Tongue (tissue), 3 donors: ENCODE measurements at places on chromosomes 13 and 19. TPM values are rescaled to one million over a fixed set of nuclear protein-coding genes. Genes with fewer than 3 reads are reported as not detected.
A peak's percentile ranks its signal among the peaks of the same experiment; 100 is the strongest.

DNA sequence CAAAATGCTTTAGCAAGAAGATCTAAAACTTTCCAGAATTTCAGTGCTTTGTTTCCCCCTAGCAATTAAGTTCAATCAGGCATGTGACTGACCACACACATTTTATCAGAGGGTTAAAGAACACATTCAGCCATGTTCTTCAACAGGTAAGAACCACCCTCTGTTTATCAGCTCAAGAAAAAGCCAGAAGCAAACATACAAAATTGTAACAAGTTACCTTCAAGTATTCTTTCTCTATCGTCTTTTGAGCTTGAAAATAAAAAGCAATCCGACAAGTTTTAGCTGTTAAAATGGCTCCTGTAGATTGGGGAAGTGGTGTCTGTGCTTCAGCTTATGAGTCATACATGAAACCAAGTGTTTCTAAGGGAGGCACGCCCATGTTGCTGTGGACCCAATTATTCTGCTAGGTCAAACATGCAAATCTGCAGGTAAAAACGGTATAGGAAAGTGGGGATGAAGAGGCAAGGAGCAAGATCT is at the start of gene ELF1:
ELF1 (minus strand) TSS at position 306 of the 477 bp plus-strand sequence. CDS start 37,262 bp downstream, outside the sequence.
- peak; percentile 54 for DNase-seq

DNA sequence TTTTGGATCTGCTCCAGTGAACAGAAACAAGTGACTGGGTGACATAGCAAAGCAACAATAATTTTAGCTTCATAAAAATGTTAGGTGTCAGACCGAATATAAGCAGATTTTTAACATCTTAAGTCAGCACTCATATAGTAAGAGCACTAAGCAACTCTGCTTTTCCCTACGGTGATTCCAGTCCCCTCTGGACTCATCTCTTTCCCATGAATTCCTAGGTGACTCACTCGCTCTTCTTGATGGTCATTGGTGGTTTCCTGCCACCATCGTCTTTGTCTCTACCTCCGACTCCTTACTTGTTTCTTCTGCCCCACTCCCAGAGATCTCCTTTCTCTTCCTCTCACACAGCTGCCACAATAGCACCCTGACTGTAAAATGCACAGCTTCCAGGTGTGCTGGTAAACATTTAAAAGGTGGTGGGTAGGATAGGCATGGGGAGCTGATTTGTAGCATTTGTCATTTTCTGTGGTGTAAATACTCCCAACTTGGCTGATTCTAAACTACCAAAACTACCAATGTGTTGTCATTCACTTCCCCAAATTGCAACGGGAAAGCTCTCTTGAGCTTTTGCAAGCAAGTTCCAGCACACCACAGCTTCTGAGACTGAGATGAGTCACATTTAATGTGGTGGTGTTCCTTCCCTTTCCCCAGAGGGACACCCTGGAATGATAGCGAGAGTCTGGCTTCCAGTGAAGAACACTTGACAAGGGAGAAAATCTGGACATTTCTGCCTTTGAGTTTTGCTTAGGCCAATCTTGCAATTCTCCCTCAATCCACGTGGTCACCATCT is 42.8 kb upstream of the CLDN10 start:
- DNase-seq = no peak

Gene ATXN8OS
- not detected for total RNA-seq

DNA sequence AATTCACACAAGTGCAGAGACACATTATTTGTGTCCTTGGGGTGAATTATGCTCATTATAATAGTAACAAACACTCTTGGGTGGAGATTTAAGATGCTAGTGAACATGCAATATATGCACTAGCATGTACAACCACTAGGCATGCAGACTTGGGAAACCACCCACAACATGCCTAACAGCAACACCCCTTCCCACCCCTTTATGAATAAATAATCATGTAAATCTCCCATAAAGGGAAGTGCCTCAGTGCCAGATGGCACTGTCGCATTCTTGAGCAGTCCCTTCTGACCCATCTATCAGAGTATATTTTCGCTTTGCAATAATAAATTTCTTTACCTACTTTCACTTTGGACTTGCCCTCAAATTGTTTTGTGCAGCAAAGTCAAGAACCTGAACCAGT is 1362.2 kb downstream of the OLFM4 start:
- no peak for DNase-seq

Gene ZNF43
- total RNA-seq = 13.0 TPM

DNA sequence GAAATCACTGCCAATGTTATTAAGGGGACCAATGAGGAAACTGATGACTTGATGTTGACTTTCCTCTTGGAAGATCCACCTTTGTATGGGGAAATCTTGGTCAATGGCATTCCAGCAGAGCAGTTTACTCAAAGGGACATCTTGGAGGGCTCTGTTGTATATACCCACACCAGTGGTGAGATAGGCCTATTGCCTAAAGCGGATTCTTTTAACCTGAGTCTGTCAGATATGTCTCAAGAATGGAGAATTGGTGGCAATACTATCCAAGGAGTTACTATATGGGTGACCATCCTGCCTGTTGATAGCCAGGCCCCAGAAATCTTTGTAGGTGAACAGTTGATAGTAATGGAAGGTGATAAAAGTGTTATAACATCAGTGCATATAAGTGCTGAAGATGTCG is 3.4 kb downstream of the FREM2 start:
- DNase-seq = no peak

- no peak for DNase-seq
Measured at GRCh38 chr13:110476220-110476617, 85.3 kb downstream of the RAB20 start.

Gene PLVAP
- 39.2 TPM for total RNA-seq

GRCh38 chr13:39483326-39483725 is 119.7 kb downstream of the LHFPL6 start:
- no peak for DNase-seq

Gene MAU2
- 59.6 TPM for total RNA-seq

- DNase-seq = no peak
Measured at GRCh38 chr13:64051278-64051677, 2635.6 kb upstream of the PCDH20 start.

Gene ZBTB45
- 3.7 TPM for total RNA-seq

DNA sequence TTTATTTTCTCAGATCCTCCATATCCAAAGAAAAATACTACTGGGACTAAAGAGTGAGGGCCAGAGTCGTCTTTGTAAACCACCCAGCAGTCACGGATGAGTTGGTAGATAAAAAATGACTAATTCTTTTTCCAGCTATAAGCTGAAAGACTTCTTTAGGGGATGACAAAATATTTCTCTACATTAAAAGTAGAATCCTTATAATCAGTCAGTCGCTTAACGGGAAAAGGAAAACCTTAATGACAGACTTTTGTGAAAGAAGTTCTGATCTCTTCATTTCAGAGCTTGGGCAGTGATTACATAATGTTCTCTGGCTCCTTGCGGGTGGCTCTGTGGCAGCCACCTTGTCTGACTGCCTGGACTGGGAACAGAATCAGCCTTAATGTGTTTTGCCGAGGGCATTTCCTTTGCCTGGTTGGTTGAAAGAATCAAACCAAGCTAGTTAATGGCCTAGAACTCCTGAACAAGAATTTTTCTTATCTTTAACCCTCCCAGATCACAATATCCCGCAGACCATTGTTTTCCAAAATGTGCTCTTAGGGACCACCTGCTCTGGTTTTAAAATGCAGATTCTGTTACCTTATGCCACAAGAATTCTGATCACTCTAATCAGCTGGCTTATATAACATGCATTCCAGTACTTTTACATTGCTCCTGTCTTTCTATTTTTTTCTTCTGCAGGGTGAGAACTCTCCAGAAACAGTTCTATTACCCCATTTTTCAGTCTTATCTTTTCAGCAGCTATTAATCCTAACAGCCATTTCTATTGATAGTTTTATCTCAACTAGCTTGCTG is 2.5 kb downstream of the ITM2B start:
- peak; percentile 64 for DNase-seq

GRCh38 chr13:50893211-50893852 is 16.3 kb upstream of the RNASEH2B start:
- peak; percentile 63 for DNase-seq

- DNase-seq = no peak
Measured at GRCh38 chr13:93004919-93005318, 221.7 kb upstream of the GPC6 start.

Gene IL17D
- total RNA-seq = 8.8 TPM

DNA sequence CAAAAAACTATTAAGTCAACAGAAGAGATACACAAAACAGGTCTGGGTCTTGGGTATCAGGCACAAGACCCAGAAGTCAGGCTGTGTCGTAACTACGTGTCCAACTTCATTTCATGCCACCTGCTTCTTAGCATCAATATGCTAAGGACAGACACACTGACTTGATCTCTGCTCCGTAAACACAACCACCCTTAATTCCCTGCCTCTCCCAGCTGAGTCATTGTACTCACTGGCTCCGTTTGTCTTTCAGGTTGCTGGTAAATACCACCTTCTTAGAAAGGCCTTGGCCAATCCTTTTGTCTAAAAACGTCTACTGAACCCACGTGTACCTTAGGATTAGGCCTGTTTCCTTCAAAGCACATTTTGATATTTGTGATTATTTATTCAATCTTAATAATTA is 726.2 kb downstream of the PCDH9 start:
- DNase-seq = no peak
